Stimulated activated CD4-positive, alpha-beta T cell treated with anti-CD3 and anti-CD28 coated beads, Interleukin-15, amount 100 ng/mL, for 48 hours (primary cell): ENCODE measurements at places on chromosomes 7 and 10.

GRCh38 chr10:29117781-29118180, 171.1 kb upstream of the LYZL1 start:
- no peak for DNase-seq

DNA sequence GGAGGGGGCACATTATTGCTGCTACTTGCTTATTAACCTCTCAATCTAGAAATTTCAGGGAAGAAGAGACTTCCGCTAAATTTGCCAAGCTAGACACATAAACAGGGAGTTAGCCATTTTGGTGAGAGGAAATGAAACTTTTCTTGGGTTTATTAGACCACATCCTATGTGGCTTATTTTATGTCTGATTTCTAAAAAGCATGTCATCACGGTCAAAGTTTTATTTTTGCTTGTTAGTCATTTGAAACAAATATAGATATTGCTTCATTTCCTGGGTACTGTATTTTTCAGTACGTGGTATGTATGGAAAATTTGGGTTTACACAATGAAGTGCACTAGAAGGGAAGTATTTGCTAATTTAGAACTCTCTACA, 144.1 kb downstream of the TCF7L2 start:
- DNase-seq: no peak

DNA sequence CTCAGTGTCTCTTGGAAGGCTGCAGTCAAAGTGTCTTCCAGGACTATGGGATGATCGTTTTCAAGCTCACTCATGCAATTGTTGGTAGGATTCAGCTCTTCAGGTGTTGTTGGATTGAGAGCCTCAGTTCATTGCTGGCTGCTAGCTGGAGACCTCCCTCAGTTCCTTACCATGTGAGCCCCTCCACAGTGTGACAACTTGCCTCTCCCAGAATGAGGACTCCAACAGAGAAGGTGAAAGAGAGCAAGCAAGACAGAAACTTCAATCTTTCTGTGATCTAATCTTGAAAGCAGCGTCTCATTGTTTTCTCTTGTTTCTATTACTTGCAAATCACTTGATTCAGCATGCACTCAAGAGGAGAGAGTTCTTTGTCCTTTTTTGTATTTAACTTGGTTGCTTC, 22.5 kb downstream of the MGAM start:
- no peak for DNase-seq

DNA sequence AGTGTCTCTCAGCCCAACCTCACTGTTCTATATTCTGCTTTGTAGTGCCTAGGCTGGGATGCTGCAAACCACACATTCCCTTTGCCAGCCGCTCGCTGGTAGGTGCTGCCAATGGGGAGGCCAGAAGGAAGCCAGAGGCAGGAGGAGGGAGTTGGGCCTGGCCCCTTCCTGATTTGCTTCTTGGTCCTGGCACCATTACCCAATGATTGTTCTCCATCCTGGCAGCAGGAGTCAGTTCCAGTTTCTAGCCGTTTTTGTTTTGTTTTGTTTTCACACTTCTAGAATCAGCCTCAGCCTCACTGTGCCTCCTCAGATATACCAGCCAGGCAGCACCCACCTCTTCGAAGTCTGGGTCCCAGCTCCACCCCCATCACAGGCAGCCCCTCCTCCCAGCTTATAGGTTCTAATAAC, 27.4 kb upstream of the LOXL4 start:
- no peak for DNase-seq

GRCh38 chr10:96473866-96474265, 39.9 kb downstream of the TLL2 start:
- no peak for DNase-seq

DNA sequence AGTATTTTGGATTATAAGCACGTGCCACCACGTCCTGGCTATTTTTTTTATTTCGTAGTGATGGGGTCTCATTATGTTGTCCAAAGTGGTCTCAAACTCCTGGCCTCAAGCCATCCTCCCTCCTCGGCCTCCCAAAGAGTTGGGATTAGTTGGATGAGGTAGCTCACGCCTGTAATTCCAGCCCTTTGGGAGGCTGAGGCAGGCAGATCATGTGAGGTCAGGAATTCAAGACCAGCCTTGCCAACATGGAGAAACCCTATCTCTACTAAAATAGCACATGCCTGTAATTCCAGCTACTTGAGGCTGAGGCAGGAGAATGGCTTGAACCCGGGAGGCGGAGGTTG, 21.8 kb upstream of the YWHAG start:
- DNase-seq: no peak

- no peak for DNase-seq
These were observed 40.8 kb downstream of the MYL10 start for GRCh38 chr7:101588131-101588935.

- no peak for DNase-seq
These were observed 1083.1 kb downstream of the KCNMA1 start for GRCh38 chr10:76554478-76554877.

- no peak for DNase-seq
These were observed 7.4 kb upstream of the VSIR start for GRCh38 chr10:71780719-71781118.

DNA sequence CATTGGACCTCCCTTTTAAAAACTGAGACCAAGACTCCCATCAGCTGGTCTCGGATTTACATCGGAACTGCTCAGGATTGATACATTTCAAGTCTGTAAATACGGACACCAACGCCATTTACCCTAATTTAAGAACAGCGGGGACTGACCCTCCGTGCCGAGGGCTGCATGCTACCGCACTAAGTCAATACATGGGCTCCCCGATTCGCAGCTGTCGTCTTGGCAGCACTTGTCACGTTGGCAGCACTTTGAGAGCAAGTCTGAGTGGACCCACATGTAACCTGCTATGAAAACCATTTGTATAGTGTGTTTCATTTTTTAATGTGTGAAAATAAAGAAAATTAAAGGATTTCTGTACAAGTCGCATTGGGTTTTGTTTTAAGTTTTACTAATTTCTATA, 83.4 kb downstream of the EZH2 start:
- DNase-seq: no peak
